ENCODE measurements at places on chromosomes 1 and 21.

DNA sequence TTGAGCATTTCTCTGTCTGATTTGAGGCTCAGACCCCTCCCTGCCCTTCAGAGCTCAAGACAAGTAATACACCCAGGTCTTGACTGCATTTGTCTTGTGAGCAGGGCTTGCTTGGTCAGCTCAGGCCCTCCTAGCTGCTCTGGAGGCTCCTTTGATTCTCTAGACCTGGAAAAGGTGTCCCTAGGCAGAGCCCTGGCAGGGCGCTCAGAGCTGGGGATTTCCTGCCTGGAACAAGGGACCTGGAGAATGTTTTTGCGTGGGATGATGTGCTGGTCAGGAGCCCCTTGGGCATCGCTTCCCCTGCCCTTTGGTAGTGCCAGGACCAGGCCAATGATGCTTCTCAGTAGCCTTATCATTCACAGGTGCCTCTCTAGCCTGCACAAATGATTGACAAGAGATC, 4.9 kb upstream of the CCDC28B start:
- no peak for DNase-seq

DNA sequence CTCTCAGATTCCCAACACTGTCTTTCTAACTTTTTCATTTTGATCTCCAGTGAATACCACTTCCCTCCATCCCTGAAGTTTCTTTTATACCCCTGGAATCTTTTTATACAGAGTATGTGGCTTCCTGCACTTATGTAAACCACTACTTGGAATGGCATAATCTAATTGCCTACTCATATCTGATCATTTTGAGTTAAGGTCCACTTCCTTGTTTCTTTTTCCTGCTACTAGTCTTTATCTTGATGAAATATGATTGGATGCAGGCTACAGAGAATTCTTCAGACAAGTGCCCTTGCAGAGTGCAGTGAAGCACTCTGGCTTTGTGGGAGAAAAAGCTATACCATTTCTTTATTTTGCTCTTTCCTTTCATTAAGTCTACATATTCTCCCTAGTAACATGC, 325.3 kb upstream of the ADAMTS5 start:
- no peak for DNase-seq

DNA sequence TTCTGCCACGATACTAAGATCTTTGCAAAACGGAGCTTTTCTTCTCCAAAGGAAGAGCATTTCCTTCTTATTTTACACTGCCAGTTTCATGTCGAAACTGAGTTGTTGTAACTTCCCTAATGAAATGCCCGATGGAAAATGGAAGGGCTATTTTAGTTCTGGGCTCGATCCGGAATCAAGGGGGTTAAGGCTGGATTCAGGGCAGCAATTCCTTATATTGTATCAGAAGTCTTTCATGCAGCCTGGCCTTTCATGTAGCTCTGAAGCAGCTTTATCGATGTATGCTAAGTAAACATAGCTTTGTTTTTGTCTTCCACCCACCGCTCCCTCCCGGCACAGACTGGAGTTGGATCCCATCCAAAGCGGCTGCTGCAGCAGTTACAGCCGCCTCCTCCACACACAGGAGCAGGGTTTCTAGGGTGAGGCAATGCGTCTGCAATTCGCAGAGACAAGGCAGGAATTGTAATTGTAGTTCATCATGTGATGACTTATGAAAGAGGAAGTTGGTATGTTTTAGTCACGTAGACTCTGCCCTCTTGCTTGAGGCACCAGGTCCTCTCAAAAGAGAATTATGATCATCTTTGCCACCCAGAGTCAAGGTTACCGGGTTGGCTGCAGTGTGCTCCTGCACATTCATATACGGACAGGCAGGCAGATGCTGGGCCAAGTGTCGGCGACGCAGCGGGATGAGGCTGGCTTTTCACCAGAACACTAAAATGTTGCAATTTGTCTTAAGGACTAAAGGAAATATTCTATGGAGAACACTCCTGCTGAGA, 2.6 kb upstream of the IRF2BP2 start:
- DNase-seq: peak; percentile 74

GRCh38 chr21:22444990-22445389, 1446.8 kb downstream of the NCAM2 start:
- DNase-seq: no peak

- no peak for DNase-seq
Measured at GRCh38 chr1:6955357-6956094, 170.3 kb downstream of the CAMTA1 start.

- DNase-seq: peak; percentile 75
Measured at GRCh38 chr1:57307392-57308170, 116.3 kb downstream of the DAB1 start.

DNA sequence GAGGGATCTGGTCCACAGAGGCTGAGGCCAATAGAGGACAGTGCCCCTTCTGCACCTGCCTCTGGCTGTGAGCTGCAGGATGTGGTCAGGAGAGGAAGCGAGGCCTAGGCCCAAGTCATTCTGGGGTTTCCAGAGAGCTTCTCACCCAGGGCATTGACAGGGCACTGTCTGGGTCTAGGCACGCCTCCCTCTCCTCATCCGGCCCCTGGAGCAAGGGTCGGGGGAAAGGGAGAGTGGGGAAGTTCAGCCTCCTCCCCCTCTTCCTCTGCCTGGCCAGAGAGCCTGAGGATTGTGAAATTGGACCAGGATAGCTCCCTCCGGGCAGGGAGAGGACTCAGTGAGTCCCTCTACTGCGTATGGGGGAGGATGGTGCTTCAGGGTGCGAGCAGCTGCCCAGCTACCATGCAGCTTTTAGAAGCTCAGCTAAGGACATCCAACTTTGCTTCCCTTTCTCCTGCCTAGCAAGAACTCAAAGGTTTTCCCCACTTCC, 6.3 kb upstream of the INAVA start:
- DNase-seq: peak; percentile 66

GRCh38 chr1:190373705-190374336, 103.8 kb downstream of the BRINP3 start:
- DNase-seq: peak; percentile 1

DNA sequence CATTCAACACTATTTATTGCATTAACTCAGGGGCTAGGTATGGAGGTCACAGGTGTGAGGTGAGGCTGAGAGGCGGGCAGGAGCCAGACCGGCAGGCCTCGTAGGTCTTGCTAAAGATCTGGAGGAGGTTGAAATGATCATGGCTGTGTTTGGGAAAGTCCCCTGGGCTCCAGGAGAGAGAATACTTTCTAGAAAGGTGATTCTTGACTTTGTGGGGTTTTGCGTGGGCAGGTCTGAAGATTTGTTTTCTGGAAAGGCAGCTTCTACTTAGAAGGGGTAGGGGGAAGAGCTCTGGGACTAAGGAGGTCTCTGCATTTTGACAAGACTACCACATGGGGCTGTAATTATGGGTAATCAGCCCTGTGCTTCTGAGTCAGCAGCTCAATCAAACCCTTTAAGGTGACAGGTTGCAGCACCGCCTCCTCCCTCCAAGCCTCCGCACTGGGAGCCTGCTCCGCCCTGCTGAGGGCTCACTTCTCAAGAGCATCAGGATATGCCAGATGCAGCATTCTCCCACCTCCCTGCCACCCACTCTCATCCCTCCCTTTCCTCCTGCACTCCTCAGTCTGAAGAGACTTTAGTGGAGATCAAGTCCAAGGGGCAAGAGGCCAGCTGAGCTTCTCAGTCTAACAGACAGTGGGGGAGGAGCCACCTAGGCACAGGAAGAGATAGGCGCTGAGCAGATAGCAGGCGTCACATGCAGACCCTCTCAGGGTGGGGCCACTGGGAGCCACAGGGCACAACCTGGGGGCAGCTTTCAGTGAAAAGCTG, 30.5 kb downstream of the SLC30A1 start:
- peak; percentile 79 for DNase-seq

Data from ELF-1 (cell line).